CD4-positive, alpha-beta T cell treated with Interleukin-2 at 100 ng/mL for 4 hours (primary cell): ENCODE measurements at places on chromosomes 11 and 22.

- no peak for DNase-seq
These were observed 3.1 kb downstream of the CCDC88B start for GRCh38 chr11:64342869-64343745.

DNA sequence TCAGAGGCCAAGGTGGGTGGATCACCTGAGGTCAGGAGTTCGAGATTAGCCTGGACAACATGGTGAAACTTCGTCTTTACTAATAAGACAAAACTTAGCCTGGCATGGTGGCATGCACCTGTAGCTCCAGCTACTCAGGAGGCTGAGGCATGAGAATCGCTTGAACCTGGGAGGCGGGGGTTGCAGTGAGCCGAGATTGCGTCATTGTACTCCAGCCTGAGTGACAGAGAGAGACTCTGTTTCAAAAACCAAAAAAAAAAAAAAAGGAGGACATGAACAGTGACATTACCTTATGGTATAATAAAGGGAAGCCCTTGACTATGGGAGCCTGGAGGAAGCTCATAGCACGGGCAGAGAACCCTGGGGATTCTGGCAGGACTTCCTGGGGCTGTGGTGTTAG, 16.5 kb upstream of the PLEKHB1 start:
- DNase-seq = no peak

- DNase-seq = no peak
These were observed 135.4 kb upstream of the LARGE1 start for GRCh38 chr22:34055525-34056200.

- peak; percentile 50 for DNase-seq
These were observed at the start of gene TTLL12 for GRCh38 chr22:43186272-43187170. TSS of gene TTLL12 (minus strand) at chr22:43187134. CDS start at chr22:43187069, 65 bp downstream.

- DNase-seq = no peak
These were observed 49.2 kb upstream of the SYT7 start for GRCh38 chr11:61630089-61630488.

DNA sequence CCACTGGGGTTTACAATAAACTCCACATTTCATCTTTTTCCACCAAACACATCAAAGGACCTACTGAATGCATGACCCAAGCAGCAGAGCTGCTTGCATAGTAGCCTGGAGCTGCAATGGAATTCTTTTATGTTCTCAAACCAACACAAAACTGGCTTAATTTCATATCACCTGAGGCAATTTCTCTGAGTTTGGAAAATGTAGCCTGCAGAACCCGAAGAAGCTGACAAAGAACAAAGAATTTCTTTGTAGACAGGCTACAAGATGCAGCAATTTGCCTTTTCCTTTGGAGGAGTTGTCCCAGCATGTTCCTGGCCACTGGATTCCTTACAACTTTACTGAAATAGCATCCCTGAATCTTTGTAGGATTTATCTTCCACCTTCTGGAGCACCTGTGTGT, 5.5 kb upstream of the TECTA start:
- DNase-seq = no peak

DNA sequence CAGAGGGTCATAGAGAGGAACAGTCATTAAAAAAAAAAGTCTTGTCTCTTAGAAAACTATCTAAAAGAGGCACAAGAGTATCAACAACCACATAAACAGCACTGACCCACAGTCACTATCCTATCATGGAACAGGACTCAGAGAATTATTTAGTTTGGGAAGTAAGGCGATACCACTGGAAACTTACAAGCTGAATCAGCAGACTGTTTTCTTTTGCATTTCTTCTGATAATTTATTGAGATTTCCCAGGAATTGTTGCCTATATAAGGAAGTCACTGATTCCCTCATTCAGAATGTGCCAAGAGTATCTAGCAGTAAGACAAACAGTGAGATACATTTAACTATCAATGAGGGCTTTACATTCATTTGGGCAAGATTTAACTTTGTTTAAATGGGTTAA, 304.1 kb downstream of the GUCY1A2 start:
- no peak for DNase-seq

GRCh38 chr11:103601225-103601846, 435.1 kb upstream of the DDI1 start:
- DNase-seq = peak; percentile 37

DNA sequence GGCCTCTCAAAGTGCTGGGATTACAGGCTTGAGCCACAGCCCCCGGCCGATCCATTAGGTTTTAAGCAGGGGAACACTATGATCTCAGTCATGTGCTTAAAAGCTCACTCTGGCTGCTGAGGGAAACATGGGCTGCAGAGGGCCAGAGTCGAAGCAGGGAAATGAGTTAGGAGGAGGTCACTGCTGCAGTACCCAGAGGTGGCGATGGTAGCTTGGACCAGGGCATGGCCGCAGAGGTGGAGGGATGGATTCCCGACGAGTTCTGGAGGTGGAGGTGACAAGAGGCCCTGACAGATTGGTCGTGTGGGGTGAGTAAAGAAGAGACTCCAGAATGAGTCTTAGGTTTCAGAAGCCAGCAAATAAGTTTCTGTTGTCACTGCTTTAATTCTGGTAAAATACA, 54.4 kb upstream of the INCENP start:
- DNase-seq = no peak

DNA sequence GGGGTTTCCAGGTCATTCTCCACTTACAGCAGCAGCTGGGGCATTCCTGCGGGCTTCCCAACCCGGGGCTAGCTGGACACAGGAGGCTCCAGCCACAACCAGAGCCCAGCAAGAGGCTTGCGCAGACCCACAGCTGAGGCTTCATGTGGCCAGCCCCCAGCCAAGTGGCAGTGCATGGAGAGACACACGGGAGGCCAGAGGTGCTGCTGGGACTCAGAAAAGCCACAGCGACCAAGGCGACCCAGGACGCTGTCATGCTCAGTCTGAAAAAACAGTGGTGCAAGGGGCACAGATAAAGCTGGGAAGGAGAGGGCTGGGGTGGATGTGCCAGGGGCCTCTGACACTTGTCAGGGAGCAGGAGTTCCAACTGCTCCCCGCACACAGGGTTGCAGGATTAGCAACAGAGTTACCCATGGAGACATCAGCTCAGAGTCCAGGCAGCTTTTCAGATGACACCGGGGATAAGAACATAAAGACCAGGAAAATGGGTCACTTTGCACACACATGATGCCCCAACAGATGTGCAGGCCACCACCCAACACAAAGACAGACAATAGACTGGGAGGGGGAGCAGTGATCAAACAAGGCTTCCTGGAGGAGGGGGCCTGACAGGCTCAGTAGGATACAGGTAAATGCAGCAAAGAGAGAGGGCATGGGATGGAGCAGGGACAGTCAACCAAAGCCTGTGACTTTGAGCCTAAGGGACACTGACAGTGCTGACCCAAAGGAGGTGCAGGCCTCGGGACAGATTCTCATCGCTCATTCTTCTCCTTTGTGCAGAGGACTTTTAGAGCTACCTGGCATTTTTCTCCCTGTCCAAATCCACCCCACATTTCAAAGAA, 6.9 kb upstream of the NEAT1 start:
- no peak for DNase-seq

DNA sequence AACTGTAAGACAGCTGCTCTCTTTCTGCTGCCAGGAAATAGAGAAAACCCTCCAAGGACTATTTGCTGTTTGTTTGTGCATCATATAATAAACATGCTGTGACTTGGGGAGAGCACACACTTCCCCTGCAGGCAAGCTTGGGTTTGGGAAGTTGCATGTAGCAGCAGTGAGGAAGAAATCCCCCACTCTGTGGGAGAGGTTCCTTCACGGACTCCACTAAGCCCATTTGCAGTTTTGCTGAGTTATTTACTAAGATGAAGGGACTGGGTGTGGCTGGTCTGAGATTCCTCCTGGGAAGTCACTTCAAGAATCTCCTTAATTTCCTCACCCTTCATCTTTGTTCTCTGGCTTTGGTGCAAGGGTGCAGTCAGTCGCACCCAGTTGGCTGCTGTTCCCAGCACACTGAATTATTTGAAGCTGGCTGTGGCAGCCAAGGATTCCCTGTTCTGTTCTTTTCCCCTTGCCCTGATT, 104.9 kb downstream of the ARFGAP2 start:
- DNase-seq = no peak

GRCh38 chr11:119187123-119187892, 2.0 kb downstream of the NHERF4 start:
- no peak for DNase-seq

DNA sequence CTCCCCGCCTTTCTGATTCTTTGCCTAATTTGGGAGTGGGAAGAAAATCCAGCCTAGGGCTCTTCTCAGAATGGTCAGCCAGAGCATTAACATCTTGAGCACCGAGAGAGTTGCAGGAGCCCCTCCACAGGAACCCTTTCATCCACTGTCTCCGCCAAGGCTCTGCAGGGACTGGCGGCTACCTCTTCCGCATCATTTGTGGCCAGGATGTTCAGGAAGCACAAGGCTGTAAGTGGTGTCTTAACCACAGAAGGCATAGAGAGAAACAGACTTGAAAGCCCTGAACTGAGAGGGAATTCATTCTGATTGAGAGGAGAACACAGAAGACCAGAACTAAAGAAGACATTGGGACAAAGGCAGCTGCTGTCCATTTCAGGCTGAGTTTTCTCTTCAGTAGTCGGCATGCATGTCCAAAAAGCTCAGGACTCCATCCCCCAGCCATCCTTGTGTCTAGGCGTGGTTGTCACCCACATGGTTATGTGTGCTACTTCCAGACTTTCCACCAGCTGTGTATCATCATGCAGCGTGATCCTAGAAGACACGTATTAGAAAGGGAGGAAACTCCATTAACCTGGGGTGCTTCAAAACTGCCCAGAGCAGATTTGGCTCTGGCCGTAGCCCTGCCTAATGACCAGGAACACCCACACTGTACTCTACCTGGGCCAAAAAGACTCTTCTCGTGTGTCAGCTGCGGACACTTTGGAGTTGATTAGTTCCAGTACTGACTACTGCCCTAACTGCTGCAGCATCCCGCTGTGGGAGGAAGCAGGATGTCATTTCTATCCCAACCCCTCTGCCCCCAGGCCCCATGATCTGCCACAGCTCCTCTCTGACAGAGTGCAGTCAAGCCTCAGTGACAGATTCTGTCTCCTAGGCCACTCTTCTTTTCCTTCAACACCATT, 725.1 kb downstream of the NTM start:
- DNase-seq = no peak

- DNase-seq = no peak
These were observed 52.5 kb downstream of the ANO1 start for GRCh38 chr11:70130636-70131035.
